Left cardiac atrium (tissue), 4 donors: ENCODE measurements at places on chromosomes 12 and 14.

- no peak for DNase-seq
Measured at GRCh38 chr14:102508410-102508773, 1.2 kb downstream of the ANKRD9 start.

- no peak for DNase-seq
Measured at GRCh38 chr12:115500872-115501271, 776.6 kb downstream of the MED13L start.

DNA sequence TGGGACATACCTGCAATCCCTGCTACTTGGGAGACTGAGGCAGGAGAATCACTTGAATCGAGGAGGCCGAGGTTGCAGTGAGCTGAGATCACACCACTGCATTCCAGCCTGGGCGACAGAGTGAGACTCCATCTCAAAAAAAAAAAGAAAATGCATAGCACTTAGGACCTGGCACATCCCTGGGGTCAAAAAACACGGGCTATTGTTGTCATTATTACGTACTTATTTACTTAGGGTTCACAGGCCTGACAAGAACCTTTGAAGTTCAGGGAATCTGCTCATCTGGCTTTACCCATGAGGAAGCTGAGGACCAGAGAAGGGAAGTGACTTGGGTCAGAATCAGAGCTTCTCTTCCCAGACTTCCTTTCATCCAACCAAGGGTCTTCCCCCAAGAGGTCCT is 35.2 kb downstream of the SMUG1 start:
- no peak for DNase-seq

DNA sequence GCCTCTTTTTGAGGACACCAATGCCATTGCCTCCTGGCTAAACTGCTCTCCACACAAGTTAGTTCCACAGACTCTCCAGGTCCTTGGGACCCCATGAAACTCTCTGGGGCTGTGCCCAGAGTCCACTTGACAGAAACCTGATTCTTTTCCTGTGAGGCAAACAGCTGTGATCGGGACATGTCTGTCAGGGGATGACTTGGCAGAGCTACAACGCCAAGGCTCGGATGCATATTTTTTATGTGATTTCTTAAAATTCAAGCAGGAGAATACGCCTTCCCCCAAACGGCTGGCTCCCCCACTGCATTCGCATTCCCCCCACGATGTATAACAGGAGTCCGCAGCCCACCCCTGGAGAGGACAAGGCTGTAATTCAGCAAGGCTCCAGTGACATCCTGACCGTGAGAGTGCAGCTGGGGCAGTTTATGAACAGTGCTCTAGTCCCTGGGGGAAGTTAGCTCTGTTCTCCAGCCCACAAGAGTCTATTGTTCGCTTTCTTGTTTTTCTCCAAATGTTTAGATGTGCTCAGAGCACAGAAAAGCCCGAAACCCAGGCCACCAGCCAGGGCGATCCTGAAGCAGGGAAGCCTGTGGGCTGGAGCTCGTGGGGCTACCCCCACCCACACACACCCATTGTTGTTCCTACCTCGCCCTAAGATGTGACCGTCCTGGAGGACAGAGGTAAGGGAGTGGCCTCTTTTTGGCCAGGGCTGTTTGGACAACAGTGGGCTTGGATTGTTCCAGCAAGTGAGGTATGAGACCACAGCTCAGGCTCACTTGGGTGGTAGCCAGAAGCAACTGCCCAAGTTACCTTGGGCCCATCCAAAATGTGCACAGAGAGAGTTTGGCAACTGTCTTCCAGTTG is 159.5 kb downstream of the ZFP36L1 start:
- DNase-seq, result no peak

DNA sequence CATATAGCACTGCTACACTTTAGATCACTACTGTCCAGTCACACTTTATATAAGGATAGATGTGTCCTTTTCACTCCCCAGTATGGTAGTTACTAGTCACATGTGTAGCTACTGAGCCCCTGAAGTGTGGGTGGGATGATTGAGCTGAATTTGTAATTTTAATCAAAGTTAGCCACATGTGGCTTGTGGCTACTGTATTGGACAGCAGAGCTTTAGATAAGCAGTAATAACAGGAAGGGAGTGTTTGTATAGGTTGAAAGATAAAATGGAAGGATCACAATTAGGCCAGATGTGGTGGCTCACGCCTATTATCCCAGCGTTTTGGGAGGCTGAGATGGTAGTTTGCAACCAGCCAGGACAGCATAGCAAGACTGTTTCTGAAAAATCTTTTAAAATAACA is 23.5 kb downstream of the NAA30 start:
- no peak for DNase-seq

GRCh38 chr12:114976959-114977358 is 293.0 kb upstream of the TBX3 start:
- no peak for DNase-seq

DNA sequence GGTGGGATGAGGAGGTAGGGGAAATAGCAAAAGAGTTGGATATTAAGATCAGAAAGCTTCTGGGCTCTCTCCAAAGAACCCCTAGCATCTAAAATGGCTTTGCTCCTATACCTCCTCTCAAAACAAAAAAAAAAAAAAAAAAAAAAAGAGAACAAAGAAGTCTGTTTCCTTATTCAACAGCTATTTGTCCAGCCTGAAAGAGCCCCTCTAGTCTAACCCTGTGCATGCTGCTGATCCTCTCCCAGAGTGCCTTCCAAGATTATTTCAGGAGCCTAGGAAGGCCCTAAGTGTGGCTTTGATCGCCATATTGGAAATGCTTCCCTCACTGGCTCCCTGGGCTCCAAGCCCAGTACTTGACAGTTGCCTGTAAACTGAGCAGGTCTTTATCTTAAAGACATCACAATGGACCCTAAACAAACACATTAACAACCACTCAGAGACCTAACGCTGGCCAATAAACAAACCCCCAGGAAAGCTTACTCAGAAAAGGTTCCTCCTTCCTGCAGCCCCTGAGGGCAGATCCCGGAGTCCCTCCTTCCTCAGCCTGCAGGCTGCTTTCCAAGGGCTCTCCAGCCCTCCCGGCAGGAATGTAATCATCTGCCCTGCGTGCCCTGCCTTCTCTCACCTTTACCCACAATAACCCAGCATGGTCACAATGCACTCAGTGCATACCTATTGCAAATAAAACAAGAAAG is 17.4 kb upstream of the COL2A1 start:
- no peak for DNase-seq

GRCh38 chr12:14129611-14130195 is 148.3 kb upstream of the GRIN2B start:
- no peak for DNase-seq

GRCh38 chr12:67826946-67827720 is 162.1 kb upstream of the IFNG-AS1 start:
- no peak for DNase-seq

GRCh38 chr12:121453629-121454028 is 53.7 kb downstream of the RNF34 start:
- no peak for DNase-seq

DNA sequence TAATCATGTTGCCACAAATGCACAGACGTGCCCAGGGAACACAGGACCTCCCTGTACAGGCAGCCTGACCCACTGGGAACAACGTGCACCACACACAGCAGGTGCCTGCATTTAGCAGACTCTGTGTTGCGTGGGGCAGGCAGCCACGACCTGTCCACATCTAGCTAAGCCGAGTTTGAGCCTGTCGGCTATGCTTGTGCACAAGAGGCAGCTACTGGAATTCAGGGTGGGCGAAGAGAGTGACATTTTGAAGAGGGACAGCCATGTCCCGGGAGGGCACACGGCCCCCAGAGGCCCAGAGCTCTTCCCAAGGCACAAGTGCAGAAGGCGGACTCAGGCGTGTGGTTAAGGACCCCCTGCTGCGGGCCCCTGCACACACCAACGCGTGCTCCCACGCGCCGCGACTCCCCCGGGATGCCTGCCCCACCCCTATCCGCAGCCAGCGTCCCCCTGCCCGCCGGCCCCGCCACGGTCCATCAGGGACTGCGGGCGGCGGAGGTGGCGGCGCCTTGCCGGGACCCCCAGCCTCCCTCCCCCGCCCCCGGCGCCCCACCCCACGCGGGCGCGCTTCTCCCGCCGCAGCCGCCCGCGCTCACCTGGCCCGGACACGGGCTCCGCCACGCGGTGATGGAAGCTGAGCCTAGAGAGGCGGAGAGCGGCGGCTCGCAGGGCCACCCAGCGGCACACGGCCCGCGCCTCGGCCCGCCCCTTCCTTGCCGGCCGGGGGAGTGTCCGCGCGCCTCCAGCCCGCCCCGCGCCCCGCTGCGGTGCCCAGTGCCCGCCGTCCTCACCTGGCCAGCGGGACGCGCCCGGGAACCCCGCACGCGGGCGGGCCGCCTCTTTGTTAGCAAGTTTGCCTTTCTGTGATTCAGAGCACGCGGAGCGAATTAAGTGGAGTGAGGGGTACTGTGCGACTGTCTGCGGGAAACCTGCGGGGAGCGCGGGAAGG is 125.3 kb upstream of the PRMT8 start:
- DNase-seq, result peak; percentile 42
